Liver (tissue), 10 donors: ENCODE measurements at places on chromosomes 13 and 19. TPM values are rescaled to one million over a fixed set of nuclear protein-coding genes. Genes with fewer than 3 reads are reported as not detected.

- no peak overlapping the region for H3K27ac ChIP-seq
- no peaks in the 10 kb centered on the region for H3K4me1 ChIP-seq
- H3K4me3 ChIP-seq, result no peak overlapping the region
- H3K27me3 ChIP-seq, result no peaks in the 10 kb centered on the region
- H3K36me3 ChIP-seq, result no peaks in the 10 kb centered on the region
Observed at GRCh38 chr19:3304871-3305423, 61.4 kb upstream of the NFIC start.

DNA sequence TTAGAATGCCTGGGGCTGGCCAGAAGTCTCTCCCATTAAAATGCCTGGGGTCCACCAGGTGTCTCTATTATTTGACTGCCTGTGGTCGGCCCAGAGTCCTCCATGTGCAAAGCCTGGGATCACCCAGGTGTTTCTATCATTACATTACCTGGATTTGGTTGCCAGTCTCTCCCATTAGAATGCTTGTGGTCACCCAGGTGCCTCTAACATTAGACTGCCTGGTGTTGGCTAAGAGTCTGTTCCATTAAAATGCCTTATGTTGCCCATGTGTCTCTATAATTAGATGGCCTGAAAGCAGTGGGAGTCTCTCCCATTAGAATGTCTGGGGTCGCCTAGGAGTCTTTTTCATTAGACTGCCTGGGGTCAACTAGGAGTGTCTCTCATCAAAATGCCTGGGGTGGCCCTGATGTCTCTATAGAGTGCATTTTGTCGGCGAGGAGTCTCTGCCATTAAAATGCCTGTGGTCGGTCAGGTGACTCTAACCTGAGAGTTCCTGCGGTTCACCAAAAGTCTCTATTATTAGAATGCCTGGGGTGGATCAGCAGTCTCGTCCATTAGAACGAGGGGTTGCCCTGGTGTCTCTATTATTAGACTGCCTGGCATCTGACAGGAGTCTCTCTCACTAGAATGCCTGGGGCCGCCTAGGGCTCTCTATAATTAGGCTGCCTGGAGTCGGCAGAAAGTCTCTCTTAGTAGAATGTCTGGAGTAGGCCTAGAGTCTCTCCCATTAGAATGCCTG lies 1540.5 kb downstream of the UQCRFS1 start:
- peak; percentile 14 for DNase-seq
- H3K36me3 ChIP-seq, result no peaks in the 10 kb centered on the region
- H3K27ac ChIP-seq, result no peak overlapping the region
- H3K27me3 ChIP-seq, result no peaks in the 10 kb centered on the region
- no peak overlapping the region for H3K4me3 ChIP-seq

DNA sequence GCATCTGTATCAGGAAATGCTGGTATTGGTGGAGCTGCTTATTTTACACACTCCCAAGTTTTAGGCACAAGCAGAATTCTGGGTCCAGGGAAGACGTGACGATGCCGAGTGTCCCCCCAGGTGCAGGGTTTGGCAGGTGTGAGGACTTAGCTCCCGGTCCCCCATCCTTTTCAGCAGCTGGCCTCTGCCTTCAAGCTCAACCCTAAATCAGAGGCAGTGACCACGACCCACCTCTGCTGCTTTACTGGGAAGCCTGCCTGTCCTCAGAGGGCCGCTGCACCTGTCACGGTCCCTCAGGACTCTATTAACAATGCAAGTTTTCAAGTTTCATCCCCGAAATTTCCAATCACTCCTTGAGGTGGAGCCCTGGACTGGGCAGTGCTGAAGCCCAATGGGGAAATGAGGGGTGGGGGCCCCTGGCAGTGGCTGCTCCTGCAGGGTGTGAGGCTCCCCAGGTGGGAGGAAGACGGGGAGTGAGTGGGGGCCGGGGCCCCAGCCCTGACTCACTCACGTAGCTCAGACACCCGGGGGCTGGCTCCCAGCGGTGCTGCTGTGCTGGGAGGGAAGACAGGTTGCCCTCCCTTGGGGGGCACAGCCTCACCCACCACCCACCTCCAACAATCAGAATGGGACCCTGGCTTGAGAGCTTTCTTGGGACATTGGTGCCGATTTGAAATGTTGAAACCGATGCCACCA lies 92.6 kb upstream of the MCF2L start:
- no peaks in the 10 kb centered on the region for H3K27me3 ChIP-seq
- H3K4me1 ChIP-seq, result no peaks in the 10 kb centered on the region
- no peak overlapping the region for H3K27ac ChIP-seq
- no peak overlapping the region for H3K4me3 ChIP-seq
- H3K36me3 ChIP-seq, result peaks cover 2% of the 10 kb centered on the region
- no peak for DNase-seq

The HSH2D gene
- 0.33 TPM for polyA plus RNA-seq

The RHPN2 gene
- 9.2 TPM for polyA plus RNA-seq

The KCTD12 gene
- 1.5 TPM for polyA plus RNA-seq

DNA sequence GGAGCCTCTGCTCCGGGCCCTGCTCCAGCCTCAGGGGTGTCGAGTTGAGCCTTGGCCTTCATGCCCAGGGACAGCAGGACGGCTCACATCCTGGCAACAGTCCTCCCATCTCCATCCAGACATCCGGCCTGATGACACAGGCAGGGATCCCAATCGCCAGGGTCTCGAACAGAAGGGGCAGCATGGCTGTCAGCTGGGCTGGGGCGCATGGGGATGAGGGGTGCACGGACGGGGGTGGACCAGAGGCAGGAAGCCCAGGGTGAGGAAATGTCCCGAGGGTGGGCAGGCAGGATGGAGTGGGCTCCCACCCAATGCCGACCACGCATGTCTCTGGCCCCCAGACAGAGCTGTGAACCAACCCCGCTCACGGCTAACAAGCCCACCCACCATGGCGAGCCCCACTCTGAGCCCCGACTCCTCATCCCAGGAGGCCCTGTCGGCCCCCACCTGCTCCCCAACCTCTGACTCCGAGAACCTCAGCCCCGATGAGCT lies 16.2 kb downstream of the EVI5L start:
- no peaks in the 10 kb centered on the region for H3K36me3 ChIP-seq
- no peak for DNase-seq
- H3K27ac ChIP-seq, result no peak overlapping the region

DNA sequence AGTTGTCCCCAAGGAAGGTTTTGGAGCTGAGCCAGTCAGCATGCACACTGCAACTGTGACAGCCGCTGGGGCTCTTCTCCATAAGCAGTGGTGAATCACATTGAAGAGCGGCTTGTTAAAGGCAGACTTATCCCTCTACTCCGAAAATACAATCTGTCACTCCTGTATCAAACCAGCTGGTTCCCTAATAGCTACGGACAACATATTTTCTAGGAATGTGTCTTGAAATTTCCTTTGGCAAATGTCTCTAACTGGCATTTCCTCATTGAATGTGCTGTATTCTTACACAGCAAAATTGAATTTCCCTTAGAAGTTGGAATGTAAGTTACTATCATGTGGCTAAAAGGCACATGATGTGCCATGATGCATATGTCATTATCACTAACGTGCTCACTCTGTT lies 104.0 kb upstream of the GPR12 start:
- no peaks in the 10 kb centered on the region for H3K4me1 ChIP-seq
- no peak overlapping the region for H3K4me3 ChIP-seq
- no peak for DNase-seq
- no peaks in the 10 kb centered on the region for H3K36me3 ChIP-seq

DNA sequence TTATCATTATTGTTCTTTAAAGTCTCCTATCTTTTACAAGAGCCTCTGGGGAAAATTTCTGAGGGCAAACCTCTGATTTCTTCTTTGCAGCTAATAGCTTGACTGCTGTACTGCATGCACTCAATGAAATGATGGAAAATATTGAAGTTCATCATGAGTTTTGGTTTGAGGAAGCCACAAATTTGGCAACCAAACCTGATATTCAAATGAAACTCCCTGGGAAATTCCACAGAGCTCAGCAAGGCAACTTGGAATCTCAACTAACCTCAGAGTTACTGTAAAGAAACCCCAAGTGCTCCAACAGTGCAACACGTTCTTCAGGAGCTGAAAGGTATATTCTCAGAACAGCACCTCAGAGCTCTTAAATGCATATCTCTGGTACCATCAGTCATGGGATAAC lies 14.2 kb upstream of the RNF6 start:
- H3K4me3 ChIP-seq, result no peak overlapping the region
- no peak for DNase-seq
- H3K27me3 ChIP-seq, result no peaks in the 10 kb centered on the region
- no peaks in the 10 kb centered on the region for H3K36me3 ChIP-seq
- no peak overlapping the region for H3K27ac ChIP-seq
- no peaks in the 10 kb centered on the region for H3K4me1 ChIP-seq

DNA sequence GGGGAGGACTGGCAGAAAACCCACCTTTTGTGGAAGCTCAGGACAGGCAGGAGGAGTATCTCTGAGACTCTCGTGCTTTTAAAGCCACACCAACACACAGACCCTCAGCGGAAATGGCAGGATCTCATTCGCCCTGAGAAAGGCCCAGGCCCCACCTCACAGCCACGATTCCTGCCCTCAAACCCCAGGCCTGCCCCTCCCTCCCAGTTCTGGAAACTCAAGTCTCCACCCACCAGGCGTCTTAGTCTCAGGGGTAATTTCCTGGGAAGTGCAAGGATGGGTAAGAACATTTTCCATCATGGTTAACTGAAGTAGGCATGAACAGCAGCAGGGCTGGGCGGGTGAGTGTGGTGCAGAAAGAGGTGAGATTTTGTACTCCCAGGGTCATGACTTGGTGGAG lies 8.0 kb upstream of the PDE4C start:
- H3K36me3 ChIP-seq, result no peaks in the 10 kb centered on the region
- no peaks in the 10 kb centered on the region for H3K27me3 ChIP-seq
- DNase-seq, result no peak
- no peak overlapping the region for H3K27ac ChIP-seq

DNA sequence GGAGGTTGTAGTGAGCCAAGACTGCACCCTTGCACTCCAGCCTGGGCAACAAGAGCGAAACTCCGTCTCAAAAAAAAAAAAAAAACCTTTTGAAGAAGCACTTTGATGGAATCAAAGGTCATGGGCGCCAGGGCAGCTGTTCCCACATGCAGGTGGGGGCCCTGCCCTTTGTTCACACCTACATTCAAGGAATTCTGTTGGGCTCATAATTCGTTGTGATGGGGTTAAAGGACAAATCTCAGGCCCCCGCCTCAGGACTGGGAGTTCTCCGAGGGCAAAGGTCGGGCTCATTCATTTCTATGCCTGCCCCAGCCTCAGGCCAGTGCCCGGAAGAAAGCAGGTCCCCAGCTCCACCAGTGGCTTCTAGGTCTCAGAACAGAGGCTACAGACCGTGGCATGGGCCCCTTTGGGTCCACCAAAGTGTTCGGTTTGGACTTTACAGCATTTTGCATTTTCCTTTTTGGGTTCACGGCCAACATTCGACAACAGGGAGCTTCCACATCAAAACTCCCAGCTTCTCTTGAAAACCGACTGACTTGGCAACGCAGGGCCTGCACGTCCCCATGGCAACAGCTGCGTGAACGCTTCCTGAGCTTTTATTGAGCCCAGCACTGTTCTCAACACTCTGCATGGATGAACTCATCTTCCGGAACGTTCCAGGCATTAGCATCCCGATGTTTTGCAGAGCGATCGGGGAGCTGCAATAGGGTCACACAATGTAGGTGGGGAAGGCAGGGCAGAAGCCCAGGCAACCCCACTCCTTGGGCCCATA lies 10.1 kb upstream of the GTF2F1 start:
- H3K27ac ChIP-seq, result no peak overlapping the region
- H3K4me1 ChIP-seq, result no peaks in the 10 kb centered on the region
- H3K36me3 ChIP-seq, result no peaks in the 10 kb centered on the region
- DNase-seq, result no peak
- no peaks in the 10 kb centered on the region for H3K27me3 ChIP-seq
- H3K4me3 ChIP-seq, result no peak overlapping the region

GRCh38 chr19:18208098-18208951 lies 4.5 kb upstream of the RAB3A start:
- H3K27me3 ChIP-seq, result no peaks in the 10 kb centered on the region
- peak; percentile 48 for DNase-seq
- no peak overlapping the region for H3K4me3 ChIP-seq
- H3K36me3 ChIP-seq, result no peaks in the 10 kb centered on the region
- H3K4me1 ChIP-seq, result peaks cover 11% of the 10 kb centered on the region
- peak overlapping the region; percentile 28 for H3K27ac ChIP-seq

DNA sequence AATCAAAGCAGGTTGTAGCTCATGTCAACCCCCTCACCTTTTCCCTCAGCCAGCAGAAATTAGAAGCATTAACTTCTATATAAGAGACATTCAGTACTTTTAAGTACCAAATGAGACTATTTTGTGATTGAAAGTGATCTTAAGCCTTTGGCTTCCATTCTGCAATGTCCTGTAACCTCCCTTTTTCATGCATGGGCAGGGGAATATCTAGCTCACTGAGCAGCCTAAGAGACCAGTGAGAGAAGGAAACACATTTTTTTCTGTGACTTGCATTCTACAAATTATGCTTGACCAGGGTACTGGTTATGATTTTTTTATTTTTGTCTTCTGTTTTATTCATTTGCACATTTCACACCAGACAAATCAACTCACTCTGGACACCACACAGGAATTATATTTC lies 369.6 kb downstream of the KCTD12 start:
- H3K36me3 ChIP-seq, result no peaks in the 10 kb centered on the region
- H3K4me3 ChIP-seq, result no peak overlapping the region
- DNase-seq, result no peak
- H3K4me1 ChIP-seq, result no peaks in the 10 kb centered on the region

GRCh38 chr13:73429701-73430100 lies 370.9 kb downstream of the KLF5 start:
- H3K27ac ChIP-seq, result no peak overlapping the region
- H3K4me1 ChIP-seq, result no peaks in the 10 kb centered on the region
- DNase-seq, result no peak
- H3K4me3 ChIP-seq, result no peak overlapping the region

The RPS19 gene
- 655 TPM for polyA plus RNA-seq
